Spleen (tissue), 13 donors: ENCODE measurements at places on chromosomes 11 and 22. TPM values are rescaled to one million over a fixed set of nuclear protein-coding genes. Genes with fewer than 3 reads are reported as not detected.
A peak's percentile ranks its signal among the peaks of the same experiment; 100 is the strongest.

The UBQLN3 gene
- not detected for polyA plus RNA-seq

The CCDC116 gene
- polyA plus RNA-seq, result 0.63 TPM

The INSC gene
- 0.04 TPM for polyA plus RNA-seq

DNA sequence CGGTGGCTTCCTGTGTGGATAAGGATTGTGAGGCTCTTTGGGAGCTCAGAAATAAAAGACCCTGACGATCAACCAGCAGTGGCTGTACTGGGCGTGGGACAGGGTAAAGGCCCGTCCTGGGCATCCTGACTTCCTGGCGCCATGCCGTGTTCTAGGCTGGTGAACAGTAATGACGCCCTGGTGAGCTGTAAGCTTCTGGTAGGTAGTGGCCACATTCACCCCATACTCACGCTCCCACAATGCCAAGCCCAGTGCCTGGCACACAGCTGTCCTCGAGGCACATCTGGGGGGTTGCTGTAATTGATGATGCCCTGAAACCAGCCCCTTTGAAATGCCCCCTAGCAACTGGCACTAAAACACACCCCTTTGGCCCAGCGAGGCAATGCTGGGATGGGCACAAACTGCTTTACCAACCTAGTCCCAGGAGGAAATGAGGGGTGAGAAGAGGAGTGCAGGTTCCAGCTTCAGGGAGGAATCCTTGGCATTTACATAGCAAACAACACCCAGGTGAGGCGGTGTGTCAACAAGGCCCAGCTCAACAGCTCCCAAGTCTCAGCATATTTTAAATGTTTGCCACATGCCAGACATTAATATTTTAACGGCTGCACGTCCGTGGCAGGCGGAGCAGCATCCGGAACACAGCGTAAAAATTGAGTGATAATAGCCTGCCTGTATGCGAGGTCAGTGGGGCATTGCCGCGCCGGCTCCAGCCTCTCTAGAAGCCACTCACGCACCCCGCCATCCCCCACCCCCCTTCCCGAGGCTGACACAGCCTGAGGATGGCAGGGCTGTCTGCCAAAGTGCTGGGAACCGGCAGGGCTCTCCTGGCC is 79.3 kb downstream of the DSCAML1 start:
- no peak for DNase-seq
- H3K4me1 ChIP-seq, result no peaks in the 10 kb centered on the region
- no peak overlapping the region for H3K27ac ChIP-seq
- H3K36me3 ChIP-seq, result no peaks in the 10 kb centered on the region
- no peaks in the 10 kb centered on the region for H3K27me3 ChIP-seq

The SCARF2 gene
- polyA plus RNA-seq, result 1.1 TPM

The OR51L1 gene
- polyA plus RNA-seq, result not detected

The CEP126 gene
- 2.2 TPM for polyA plus RNA-seq

The BRSK2 gene
- 0.17 TPM for polyA plus RNA-seq

DNA sequence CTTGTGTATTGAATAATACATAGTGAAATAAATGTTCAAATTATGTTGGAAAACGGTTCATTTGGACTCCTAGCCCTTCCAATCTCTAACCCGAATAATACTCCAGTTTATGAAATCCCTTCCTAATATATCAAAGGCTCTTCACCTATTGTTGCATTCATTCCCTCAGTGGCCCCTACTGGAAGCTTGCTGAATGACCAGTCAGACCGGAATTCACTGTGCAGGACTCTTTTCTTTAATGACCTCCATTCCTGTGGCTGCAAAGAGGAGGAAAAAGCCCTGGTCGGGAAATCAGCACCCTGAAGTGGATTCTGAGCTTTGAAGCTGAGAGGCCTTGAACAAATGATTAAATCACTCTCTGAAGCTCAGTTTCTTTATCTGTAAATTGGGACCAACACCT is 19.1 kb upstream of the RCN1 start:
- peaks cover 30% of the 10 kb centered on the region for H3K27me3 ChIP-seq
- no peak overlapping the region for H3K27ac ChIP-seq
- no peak for DNase-seq
- H3K4me1 ChIP-seq, result no peaks in the 10 kb centered on the region

DNA sequence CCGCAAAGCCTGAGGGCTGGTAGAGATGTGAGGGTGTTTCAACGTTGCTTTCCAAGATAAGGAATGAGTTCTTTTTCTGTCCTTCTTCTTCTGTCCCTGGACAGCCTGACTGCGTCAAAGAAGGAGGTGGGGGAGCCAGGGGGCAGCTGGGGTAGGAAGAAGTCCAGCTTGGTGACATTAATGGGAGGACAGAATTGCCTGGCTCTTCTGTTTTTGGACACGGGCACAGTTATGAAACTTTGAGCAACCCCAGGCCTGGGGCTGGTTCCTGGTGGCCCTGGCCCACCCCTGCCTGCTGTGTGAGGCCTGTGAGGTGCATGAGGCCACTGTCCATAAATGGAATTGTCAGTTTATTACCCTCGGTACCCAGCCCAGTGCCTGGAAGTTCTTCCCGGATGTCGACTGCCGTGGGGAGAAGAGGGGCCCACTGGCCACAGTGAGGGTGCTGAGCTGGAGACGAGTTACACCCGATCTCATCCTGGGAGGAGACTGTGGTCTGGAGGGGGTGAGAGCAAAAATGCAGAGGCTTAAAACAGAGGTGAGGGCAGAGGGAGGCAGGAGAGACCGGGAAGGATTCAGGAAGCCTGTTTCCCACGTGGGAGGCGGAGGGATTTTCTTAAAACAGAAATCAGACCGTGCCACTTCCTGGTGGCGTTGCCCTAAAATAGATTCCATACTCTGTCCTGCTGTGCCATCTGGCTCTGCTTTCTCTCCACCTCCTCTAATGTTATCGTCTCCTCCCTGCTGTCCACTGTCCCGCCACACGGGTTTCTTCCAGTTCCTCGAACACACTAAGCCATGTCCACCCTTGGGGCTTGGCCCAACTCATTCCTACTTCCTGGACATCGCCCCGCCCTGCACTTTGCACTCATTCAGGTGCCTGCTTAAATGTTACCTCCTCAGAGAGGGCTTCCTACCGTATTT is 59.7 kb upstream of the RASD2 start:
- no peak overlapping the region for H3K27ac ChIP-seq
- H3K4me3 ChIP-seq, result no peak overlapping the region
- H3K4me1 ChIP-seq, result peaks cover 3% of the 10 kb centered on the region

The GGTLC3 gene
- not detected for polyA plus RNA-seq

The SLC25A17 gene
- 12.3 TPM for polyA plus RNA-seq

DNA sequence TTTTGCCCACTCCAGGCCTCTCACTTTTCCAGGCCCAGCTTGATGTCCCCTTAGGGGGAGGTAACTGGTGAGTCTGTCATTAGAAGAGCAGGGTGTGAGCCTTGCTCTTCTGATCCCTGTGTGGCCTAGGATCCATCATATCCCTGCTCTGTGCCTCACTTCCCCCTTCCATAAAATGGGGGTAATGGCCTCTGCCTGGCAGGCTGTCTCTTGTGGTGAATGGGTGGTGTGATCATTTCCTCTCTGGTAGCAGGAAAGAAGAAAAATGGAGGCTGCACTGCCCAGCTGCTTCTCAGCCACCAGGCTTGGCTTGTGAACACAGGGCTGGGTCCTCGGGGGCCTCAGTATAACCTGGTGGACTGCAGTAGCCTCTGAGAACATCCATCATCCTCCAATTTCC is 5.6 kb downstream of the ARHGEF17 start:
- no peak for DNase-seq
- H3K27ac ChIP-seq, result peak overlapping the region; percentile 38
- H3K4me3 ChIP-seq, result peak overlapping the region; percentile 86
- no peaks in the 10 kb centered on the region for H3K4me1 ChIP-seq

DNA sequence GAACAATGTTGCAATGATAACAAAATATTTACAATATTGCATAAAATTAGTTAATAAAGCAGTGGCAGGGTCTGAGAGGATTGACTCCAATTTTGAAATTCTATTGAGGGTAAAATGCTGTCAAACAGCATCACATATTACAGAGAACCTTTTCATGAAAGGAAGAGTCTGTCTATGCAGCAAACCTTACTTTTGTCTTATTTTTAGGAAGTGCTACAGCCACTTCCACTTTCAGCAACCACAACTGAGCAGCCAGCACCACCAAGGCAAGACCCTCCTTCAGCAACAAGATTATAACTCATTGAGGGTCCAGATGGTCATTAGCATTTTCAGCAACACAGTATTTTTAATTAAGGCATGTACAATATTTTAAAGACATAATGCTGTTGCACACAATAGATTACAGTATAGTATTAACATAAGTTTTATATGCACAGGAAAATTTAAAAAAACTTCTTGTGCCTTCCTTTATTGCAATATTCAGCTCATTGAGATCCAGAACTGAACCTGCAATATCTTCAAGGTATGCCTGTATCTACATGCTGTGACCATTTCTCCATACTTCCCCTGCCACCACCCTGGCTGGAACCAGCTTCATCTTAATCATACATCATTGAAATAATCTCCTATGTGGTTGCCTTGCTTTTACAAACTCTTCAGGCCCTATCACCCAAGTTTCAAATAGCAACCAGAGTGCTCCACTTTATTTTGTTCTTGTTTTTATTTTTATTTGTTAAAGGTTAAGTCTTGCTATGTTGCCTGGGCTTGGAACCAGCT is 711.2 kb downstream of the KCNA4 start:
- no peak overlapping the region for H3K4me3 ChIP-seq
- no peaks in the 10 kb centered on the region for H3K4me1 ChIP-seq
- no peaks in the 10 kb centered on the region for H3K27me3 ChIP-seq

- no peaks in the 10 kb centered on the region for H3K4me1 ChIP-seq
- DNase-seq, result no peak
- no peak overlapping the region for H3K27ac ChIP-seq
- no peak overlapping the region for H3K4me3 ChIP-seq
Measured at GRCh38 chr11:18066626-18067025, 20.6 kb upstream of the TPH1 start.

DNA sequence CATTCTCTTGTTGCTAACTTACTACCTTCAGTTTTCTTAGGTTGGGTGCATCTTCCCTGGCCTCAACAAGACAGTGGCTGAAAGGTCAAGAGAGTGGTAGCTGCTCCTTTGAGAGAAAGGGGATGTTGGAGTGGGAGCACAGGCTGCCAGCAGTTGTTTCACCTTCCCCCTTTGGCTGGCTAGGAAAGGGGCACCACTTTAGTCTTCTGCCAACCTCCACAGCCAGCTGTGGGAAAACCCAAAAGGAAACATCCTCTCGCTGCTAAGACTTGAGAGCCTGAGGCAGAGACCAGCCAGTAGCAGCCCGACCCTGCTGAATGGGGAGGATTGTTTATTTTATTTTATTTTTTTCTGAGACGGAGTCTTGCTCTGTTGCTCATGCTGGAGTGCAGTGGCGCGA is 34.4 kb downstream of the MARK2 start:
- no peak for DNase-seq
- no peak overlapping the region for H3K4me3 ChIP-seq
- H3K27me3 ChIP-seq, result no peaks in the 10 kb centered on the region
- peaks cover 85% of the 10 kb centered on the region for H3K4me1 ChIP-seq

DNA sequence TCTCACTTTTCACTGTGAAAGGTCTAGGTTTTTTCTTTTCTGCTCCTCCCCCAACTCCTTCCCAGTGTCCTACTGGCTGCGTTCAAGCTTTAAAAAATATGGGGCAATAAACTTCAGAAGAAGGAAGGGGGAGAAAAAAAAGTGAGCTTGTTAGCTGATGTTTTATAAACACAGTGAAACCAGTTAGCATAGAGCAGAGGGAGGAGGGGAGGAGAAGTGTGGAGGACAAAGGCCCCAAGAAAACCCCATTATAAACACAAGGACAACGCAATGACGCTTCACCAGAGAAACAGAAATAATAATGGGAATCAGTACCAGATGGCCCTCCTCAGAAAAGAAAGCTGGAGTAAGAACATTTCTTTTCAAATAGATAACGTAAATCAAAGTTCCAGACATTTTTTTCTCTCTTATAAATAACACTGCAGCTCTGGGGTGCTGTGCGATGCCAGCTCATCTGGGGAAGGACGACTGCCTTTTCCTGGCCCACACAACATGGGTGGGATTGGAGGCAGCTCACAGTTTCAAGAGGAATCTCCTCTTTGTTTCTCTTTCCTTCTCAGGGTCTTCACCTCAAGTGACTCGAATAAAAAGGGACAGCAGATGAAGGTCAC is 235.4 kb upstream of the NARS2 start:
- H3K27me3 ChIP-seq, result peaks cover 6% of the 10 kb centered on the region
- H3K4me1 ChIP-seq, result peaks cover 28% of the 10 kb centered on the region
- H3K27ac ChIP-seq, result no peak overlapping the region

GRCh38 chr11:105741488-105742020 is 131.7 kb downstream of the GRIA4 start:
- no peaks in the 10 kb centered on the region for H3K27me3 ChIP-seq
- H3K27ac ChIP-seq, result no peak overlapping the region
- no peaks in the 10 kb centered on the region for H3K4me1 ChIP-seq
- H3K36me3 ChIP-seq, result no peaks in the 10 kb centered on the region
- no peak overlapping the region for H3K4me3 ChIP-seq

- no peak for DNase-seq
- H3K36me3 ChIP-seq, result no peaks in the 10 kb centered on the region
- H3K27ac ChIP-seq, result no peak overlapping the region
- H3K27me3 ChIP-seq, result no peaks in the 10 kb centered on the region
- H3K4me1 ChIP-seq, result no peaks in the 10 kb centered on the region
- no peak overlapping the region for H3K4me3 ChIP-seq
Measured at GRCh38 chr22:17380359-17381087, 11.3 kb downstream of the CECR2 start.

The SLC22A12 gene
- not detected for polyA plus RNA-seq

The VSIG2 gene
- polyA plus RNA-seq, result 2.0 TPM

DNA sequence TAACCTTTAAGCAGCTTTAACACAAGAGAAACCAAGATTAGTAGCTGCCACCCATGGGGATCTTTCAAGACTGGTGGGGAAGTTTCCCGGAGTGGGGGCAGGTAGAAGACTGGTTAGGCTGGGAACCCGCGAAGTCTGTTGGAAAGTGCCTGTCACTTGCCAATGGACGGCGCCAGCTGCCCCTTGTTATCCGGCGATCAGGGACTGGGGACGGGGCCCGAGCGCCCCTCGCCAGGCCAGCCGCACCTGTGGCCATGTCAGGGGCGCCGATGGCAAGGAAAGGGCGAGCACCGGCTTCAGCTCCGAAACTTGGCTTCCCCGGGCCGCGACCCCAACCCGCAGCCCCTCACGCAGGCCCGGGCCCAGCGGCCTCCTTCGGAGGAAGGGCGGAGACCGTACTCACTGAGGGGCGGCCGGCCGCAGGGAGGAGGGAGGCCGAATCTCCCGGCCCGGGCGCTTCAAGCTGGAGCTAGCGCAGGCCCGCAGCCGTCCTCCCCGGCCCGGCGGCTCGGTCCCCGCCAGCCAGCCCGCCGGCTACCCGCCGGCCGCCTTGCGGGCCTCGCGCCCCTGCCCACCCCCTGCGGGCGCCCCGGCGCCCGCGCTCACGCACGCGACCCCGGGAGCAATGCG is 539 bp downstream of the EIF4ENIF1 start:
- DNase-seq, result peak; percentile 92
- H3K4me3 ChIP-seq, result peak overlapping the region; percentile 90
- peak overlapping the region; percentile 99 for H3K27ac ChIP-seq
- no peaks in the 10 kb centered on the region for H3K27me3 ChIP-seq

The KIAA0930 gene
- polyA plus RNA-seq, result 46.6 TPM

DNA sequence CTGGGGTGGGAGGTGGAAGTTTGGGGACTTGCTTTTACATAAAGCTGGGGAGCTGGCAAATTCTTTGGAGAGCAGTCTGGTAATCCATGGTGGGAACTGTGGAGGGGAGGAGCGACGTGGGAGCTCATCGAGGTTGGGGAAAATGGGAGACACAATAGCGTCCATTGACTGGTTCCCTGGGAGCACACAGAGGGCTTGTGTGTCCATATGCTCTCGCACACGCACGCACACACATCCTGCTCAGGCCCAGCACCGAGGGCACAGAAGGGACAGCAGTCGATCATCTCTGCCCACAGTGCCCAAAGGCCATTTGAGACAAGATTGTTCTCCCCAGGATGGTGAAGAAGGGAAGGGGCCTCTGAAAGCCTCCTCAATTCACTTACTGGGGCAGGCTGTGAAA is 53.7 kb downstream of the FBXO7 start:
- H3K27ac ChIP-seq, result peak overlapping the region; percentile 76
- H3K36me3 ChIP-seq, result no peaks in the 10 kb centered on the region
- H3K4me1 ChIP-seq, result peaks cover 5% of the 10 kb centered on the region
- DNase-seq, result no peak
- no peak overlapping the region for H3K4me3 ChIP-seq
- peaks cover 20% of the 10 kb centered on the region for H3K27me3 ChIP-seq
